ENCODE measurements at places on chromosomes 3 and 15.

DNA sequence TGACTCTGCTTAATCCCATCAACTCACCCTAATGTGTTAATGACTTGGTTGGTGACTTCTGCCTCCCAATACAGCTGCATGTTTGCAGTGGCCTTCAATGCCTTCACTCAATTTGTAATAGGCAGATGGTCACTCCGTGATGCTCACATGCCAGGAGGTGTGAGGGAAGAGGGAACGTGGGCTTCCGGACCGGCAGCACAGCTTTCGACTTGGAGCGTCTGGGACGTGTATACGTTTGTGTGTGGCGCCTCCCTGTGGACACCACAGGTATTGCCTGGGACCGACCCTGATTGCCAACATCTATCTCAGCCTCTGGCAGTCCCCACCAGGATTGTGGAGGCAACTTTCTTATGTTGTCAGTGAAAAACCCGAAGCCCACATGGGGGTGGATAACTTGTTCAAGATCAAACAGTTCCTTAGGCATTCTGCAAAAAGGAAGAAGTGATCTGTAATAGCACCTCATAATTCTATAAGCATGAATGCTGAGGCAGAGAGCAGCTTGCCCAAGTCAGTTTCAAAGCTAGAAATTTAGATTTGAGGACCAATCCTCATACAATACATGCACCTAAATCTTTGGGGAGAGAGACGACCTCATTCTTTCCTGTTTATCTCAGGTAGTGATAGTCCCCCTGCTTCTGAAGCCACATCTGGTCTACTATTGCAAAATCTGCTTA, 16.9 kb downstream of the MRPL46 start:
- DNase-seq: peak; percentile 48

DNA sequence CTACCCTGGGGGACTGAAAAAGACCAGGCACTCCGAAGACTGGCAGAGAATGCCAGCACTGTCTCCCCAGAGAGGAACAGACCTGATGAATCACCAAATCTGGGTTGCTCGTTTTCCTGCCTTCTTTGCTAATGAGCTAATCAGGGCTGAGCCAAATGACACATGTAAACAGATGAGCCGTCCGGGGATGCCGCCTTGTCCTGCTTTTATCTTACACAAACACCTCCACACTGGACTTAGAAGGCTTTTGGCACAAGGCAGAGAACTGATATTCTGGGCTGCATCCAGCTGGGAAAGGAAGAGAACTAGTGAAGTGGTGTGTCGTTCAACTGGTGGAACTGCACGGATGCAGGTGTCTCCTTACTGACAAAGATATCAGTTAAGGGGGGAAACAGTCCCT, 88.1 kb downstream of the MECOM start:
- no peak for DNase-seq

DNA sequence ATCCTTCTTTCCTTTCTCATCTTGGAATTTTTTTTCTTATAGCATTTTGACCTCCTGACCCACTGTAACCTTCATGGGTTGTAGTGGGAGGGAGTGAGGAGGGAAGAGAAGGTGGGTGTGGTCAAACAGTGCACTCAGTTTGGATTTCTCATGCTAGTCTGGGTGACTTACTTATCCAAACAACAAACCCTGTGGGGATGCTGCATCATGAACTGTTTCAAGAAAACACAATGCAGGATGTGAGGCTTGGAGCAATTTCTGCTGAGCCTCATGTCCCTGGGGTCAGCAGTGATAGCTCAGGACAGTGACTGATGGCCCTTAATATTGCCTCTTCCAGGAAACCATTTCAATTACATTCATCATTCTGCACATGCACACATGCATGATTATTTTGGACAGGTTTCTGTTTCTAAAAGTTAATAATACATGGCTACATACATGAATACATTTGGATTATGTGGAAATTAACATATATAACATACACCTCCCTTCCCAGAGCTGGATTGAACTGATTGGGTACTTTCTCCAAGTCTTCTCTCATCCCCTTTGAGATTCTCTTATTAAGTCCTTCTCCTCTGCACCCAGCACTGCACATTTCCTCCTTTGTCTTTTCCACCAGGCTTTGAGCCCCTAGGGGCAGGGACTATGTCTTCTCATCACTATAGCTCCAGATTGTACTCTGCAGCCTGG, 61.2 kb downstream of the ADAMTSL3 start:
- DNase-seq: no peak

DNA sequence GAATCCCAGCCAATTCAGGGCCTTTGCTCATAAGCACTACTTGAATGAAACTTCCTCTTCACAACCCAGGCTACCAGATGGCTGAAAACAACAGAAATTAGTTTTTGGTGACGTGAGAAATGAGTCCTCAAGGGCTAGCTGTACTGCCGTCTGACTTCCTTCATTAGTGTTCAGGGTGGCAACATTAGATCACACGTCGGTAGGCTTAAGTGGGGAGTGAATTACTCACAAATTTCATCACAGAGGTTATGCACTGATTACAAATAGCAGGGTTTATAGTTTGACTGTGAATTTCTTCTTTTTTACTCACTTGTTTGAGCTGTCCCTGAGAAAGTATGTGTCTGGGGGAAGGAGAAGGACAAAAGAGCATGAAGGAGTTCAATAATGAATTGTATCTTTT, 397.2 kb downstream of the GAP43 start:
- DNase-seq: no peak

GRCh38 chr3:141789281-141789680, 26.1 kb downstream of the GRK7 start:
- DNase-seq: no peak

DNA sequence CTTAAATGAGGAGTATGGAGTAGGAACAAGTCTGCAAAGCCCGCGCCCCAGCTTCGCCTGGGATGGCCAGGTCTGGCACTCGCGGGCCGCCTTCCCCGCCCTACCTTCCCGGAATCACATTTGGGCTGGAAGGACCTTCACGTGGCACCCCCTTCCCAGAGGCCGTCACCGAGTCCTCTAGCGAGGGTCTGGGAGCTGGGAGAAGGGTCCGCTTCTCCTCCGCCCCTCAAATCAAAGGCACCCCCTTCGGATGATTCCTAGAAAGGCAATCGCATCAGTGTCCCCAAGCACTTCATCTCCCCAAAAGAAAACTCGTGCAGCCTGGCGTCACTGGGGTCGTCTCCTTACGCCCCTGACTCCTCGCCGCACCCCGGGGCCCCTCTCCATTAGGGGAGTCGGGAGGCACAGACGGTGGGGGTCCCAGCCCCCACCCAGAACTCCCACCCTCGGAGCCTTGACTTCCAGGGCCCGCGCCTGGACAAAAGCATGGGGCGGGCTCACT, 380 bp downstream of the MYLK start:
- DNase-seq: no peak

DNA sequence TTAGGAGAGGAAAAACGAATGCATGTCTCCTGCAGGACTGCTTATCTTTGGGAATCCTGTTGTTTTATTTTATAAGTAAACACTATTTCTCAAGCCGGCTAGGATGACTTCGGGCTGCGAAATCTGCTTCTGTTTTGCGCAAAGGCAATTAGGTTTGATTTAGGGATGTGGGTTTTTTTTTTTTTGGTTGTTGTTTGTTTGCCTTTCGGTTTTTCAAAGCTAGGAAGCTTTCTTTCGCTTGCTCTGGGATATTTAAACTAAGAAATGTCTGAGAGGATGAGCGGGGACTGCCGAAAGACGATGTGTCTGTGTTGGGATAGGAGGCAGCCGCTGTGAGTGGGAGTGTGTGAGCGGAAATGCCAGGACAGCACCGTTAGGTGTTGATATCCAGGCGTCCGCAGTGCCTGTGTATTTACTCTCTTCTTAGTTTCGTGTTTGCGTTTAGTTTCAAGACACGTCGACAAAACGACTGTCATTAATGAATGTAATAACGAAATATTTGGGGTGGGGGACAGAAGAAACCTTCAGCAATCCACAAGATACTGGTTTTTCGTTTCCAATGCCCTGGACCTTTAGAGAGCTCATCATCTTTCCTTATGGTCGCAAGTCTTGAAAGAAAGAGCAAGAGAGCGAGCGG, 604 bp downstream of the ISL2 start:
- no peak for DNase-seq

DNA sequence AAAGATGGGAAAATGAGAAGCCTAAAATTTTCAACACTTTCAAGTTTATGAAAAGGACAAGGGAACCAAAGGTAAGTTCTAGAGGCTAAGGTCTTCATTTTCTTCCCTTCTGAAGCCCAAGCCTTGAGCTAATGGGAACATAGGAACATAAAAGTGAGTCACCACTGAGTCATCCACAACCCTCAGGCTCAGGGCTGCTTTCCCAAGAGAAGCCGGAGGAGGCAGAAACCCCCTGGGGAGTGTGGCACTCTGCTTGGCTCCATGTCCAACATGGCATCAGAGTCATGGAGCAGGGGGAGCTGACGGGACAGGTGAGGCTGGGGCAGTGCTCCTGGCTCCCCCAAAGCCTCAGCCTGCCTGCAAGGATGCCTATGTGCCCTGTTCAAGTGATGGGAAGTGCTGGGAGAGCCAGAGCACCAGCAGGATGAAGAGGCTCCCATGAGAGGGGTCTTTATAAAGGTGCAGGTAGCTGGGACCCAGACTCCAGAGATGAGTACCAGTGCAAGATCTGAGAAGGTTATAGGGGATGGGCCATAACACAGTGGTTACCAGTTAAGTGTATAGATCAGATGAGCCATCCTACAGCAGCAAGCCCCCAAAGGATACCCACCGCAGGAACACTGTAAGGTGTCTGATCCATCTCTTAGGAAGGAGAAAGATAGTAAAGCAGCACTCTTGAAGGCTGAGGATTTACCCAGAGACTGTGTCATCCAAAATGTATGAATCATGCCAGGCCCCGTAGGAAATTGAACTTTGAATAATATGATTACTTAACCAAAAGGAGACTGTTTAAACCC, 31.8 kb upstream of the RYR3 start:
- no peak for DNase-seq

DNA sequence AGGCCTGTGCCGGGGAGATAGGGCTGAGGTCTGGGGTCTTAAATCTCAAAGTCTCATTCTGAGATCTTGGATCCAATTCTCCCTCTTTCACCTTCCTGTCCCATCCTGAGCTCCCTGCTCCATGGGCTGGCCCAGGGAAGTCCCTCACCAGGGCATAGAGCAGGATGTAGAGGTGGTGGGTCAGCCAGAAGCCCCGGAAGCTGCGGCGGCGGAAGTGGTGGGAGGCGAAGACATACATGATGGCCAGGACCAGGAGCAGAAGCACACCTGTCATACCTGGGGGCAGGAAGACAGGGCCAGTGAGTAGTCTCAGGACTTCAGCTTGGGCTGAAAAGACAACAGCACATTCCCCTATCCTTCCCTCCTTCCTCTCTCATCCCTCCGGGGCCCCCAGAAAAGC, 16.5 kb downstream of the DUOX2 start:
- no peak for DNase-seq

GRCh38 chr15:39889601-39890000, 30.5 kb downstream of the GPR176 start:
- no peak for DNase-seq

- no peak for DNase-seq
Measured at GRCh38 chr3:171184372-171184771, 157.9 kb upstream of the SLC2A2 start.

- no peak for DNase-seq
Measured at GRCh38 chr3:21654662-21655061, 96.3 kb downstream of the ZNF385D start.

DNA sequence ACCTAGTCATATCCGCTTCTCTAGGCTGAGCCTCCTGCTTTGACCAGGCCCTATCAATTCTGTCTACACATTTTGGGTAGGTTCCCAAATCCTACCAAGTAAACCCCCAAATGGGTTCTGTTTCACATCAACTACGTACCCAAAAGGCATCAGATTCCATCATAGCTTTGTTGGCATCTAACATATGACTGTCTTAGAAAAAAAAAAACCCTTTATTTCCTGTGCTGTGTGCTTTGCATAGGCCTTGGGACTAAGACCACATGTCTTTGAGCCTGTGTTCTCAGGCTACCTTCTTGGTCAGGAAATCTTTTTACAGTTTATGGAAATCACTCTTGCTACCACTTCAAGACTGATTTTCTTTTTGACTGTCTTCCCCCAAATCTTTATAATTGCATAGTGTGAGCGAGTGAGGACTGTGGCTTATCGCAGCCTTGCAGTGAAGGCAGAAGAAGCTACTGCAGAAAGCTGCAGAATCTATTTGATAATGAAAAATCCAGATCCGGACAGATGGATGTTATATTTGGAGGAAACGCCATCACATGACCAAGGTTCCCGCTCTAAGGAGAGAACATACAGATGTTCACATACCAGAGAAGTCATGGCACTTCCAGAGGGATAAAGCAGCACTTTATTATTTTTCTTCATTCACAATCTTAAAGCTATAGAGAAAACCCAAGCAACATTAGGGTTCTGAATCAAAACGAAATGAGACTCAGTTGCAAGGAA, 111.2 kb downstream of the EOMES start:
- no peak for DNase-seq

GRCh38 chr15:31400222-31400927, 73.7 kb downstream of the KLF13 start:
- no peak for DNase-seq

DNA sequence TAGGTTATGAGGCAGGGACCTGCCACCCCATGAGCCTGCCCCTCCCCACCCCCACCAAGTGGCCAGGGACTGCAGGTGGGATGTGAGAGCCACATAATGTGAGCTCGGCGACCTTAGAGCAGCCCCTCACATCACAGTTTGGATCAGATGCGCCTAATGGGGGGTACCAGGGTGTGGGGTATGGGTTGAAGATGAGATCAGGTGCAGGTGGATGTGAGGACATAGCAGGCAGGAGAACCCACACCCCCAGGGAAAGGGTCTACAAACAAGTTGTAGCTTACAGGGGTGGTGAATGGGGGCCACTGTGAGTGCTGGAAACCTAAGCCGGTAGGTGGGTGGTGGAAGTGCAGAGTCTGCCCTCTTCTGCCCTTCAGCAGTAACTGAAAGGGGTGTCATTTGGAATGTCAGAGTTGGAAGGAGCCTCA, 94.0 kb downstream of the CORO2B start:
- DNase-seq: no peak

- no peak for DNase-seq
Measured at GRCh38 chr3:146044046-146044445, 116.9 kb downstream of the PLOD2 start.

GRCh38 chr3:95926904-95927501, 887.4 kb upstream of the EPHA6 start:
- DNase-seq: no peak

- DNase-seq: no peak
Measured at GRCh38 chr3:128919988-128920387, 40.6 kb downstream of the ACAD9 start.

GRCh38 chr15:50702762-50703334, 16.3 kb upstream of the TRPM7 start:
- no peak for DNase-seq

DNA sequence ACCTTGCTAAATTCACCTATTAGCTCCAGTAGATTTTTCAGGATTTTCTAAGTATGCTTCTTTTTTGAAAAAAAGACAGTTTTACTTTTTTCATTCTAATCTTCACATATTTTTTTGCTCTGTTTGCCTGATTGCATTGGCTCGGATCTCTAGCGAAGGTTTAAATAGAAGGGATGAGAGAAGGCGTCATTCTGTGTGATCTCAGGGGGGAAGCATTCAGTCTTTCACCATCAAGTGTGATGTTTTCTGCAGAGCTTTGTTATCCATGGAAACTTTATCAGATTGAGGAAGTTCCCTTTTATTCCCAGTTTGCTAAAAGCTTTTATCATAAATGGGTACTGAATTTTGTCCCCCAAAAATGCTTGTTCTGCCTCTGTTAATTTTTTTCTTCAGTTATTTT, 120.3 kb downstream of the LRRK1 start:
- DNase-seq: no peak

GRCh38 chr15:101590785-101591184, 61.4 kb downstream of the TM2D3 start:
- DNase-seq: no peak

Measured in DMS79 treated with DMSO at 0.1 percent for 48 hours (cell line).